Aorta (tissue), 5 donors: ENCODE measurements at places on chromosomes 1 and 21. TPM values are rescaled to one million over a fixed set of nuclear protein-coding genes. Genes with fewer than 3 reads are reported as not detected.

- DNase-seq = no peak
These were observed 24.9 kb upstream of the MAP10 start for GRCh38 chr1:232780354-232780753.

DNA sequence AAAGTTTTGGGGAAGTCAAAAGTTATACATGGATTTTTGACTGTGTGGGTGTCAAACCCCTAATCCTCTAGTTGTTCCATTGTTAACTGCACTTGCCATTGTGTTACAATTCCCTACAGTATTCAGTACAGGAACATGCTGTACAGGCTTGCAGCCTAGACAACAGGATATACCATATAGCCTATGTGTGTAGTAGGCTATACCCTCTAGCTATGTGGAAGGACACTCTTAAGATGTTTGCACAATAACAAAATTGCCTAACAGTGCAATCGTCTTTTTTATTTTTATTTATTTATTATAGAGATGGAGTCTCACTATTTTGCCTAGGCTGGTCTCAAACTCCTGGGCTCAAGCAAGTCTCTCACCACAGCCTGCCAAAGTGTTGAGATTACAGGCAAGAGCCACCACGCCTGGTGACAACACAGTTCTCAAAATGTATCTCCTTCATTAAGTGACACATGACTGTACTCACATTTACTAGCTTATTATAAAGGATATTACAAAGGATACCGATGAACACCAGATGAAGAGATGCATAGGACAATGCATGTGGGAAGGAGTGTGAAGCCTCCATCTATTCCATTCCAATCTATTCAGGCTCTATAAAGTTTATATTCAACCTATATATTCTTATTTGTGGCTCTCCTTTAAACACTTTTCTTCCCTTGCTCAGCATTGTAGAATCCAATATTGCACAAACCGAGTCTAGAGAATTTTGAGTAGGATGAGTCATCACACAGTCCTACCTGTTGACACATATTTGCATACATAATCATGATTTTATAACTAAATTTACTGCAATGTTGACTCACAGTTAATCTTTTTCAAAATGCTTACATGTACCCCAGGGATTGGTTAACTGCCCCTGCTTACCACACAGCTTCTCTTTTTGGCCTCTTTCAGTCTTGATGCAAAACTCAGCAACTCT, 28.4 kb upstream of the CEP350 start:
- no peak for DNase-seq

DNA sequence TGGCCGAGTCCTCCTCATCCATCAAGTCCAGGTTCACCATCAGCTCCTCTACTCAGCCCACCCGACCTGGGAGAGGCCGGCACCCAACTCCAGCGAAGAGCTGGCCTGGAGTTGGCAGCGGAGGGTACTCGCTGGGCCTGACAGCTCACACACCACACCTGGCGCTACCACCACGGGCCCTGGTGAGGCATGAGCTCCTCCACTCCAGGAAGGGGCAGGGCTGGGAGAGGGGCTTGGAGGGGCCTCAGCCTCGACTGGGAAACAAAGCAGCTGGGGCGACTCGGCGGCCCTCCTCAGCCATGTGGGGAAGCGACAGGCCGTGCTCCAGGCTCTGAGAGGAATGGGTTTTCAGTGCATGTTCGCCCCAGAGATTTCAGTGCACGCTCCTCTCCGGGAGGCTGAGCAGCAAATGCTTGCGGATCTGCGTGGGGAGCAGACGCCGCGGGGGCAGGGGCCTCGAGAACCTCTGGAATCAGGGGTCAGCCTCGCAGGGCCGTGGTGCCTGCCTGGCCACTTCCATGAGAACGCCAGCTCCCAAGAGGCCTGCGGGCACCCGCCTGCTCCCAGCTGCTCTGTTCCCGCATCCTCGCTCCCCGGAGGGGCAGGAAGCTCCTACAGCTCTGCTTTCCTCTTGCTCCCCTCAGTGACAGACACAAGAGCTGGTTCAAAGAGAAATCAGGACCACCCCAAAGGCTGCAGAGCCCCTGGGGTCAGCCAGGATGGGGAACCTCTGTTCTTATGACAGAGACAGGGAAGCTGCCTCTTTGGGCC, 18.9 kb upstream of the GPR153 start:
- DNase-seq = no peak

DNA sequence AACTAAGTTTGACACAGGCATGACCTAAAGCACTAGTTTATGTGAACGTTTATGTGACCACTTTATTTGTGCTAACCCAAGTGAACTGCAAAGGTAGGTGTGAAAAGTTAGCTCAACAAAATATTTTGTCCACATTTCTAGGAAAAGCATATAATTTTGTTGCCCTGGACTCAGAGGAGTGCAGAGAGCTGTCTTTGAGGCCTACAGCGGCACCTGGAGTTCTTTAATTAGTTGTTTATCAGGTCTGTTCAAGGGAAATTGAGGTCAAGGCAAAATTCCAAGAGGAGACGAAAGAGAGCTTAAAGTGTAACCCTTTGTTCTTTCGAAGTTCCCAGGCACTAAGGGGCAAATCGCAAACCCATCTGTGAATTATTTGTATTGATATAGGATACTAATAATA, 1.3 kb downstream of the GIPC2 start:
- DNase-seq = no peak

GRCh38 chr1:237769916-237770315, 120.8 kb downstream of the ZP4 start:
- DNase-seq = no peak

- DNase-seq = no peak
These were observed 118.8 kb upstream of the TMPRSS15 start for GRCh38 chr21:18522181-18522972.

- DNase-seq = no peak
These were observed 123.4 kb upstream of the SNX7 start for GRCh38 chr1:98538106-98538505.

DNA sequence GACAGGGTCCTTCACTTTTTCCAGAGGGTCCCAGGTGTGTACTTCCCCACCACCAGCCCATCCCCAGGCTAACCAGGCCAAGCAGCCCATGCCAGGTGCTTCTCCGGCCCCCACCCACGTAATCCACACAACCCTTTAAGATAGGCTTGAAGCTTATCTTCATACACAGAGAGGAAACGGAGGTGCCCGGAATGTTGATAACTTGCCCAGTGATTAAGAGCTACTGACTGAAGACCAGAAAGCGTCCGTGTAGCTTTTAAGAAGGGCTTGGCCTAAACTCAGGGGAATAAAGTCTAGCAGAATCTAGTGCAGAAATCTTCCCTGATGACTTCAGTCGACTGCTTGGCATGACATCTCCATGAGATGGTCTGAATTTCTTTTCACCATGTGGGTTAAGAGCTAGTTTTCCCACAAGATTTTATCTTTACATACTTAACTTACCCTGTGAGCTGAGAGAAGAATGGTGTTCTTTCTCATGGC, 138.7 kb downstream of the GALNT2 start:
- no peak for DNase-seq

GRCh38 chr1:94925004-94925403, 1.9 kb downstream of the CNN3 start:
- no peak for DNase-seq

DNA sequence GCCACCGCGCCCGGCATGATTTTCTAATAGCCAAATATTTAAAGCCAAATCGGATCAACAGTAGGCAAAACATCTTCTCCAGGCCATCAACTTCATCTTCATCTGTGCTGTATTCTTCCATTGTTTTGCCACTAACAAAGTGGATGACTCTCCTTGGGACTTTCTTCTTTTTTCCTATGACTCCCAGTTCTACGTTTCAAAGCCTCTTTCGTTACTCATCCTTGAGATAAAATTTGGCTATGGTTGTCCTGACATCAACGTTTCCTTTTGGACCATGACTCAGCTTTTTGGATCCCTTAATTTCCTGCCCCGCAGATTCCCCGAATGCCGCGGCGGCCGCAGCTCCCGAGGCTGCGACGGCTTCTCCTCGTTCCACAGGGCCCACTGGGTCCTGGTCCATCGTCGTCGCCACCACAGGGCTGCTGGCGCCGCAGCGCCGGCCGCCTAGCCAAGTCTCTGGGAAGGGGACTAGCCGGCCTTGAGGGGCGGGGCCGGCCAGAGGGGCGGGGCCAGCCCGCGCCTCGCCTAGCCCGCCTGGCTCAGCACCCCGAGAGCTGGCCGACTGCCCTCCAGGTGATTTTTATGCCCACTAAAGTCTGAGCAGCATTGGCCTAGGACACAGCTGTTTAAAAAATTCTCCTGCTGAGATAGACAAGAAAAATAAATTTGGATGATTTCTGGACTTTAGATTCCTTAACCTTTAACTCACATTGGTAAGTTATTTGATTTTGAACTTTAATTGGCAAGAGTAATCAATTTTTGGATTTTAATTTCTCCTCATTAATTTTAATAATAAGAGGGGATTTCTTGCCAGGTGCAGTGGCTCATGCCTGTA, 93.9 kb downstream of the ADCY10 start:
- DNase-seq = peak; percentile 92

DNA sequence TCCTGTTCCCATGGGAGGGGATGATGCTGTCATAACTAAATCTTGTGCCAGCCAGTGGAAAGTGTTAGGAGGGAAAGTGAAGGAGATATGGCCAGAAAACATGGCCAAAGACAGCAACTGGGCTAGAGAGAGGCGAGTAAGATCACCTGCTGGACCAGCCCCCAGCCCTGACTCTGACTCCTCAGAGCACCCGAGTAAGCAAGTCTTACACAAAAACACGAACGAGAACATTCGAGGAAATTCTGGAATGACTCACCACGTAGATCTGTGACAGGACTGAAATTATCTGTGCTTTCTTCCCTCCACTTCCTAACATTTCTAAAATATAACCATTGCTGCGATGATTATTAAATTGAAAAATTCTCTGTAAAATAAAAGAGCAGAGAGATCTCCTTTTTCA, 9.2 kb downstream of the ZNF496 start:
- no peak for DNase-seq

DNA sequence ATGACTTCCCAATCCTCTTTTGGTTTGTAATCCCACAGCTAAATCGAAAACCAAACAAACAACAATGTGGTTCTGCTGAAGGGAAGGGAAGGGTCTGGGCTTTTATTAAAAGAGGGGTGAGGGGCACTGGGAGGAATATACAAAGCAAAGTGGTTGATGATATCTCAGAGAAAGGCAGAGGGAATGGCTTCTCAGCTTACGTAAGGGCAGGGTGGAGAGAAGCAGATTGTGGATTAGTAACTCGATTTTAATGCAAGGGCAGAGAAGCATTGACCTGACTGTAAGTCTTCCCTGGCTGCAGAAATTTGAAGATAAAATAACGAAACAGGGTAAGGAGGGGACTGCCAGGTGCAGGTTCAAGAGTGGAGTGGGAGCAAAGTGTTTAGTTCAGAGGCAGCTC, 438.2 kb upstream of the LRRC7 start:
- DNase-seq = no peak

DNA sequence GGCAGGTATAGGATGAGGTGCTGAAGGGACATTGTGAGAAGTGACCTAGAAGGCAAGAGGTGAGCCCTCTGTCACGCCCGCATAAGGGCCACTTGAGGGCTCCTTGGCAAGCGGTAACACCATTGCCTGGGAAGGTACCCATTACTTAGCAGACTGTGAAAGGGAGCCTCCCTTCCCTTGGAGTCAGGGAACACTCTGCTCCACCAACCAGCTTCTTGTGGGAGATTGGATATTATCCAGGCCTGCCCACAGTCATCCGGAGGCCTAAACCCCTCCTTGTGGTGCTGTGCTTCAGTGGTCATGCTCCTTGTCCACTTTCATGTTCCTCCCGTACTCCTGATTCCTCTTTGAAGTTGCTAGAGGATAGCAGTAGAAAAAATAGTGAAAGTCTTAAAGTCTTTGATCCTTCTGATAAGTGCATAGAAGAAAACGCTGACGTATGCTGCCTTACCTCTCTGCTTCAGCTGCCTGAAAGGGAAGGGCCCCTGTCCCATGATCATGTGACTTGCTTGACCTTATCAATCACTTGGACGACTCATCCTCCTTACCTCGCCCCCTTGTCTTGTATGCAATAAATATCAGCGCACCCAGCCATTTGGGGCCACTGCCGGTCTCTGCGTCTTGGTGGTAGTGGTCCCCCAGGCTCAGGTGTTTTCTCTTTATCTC, 16.0 kb downstream of the RBBP4 start:
- DNase-seq = no peak

The ZNHIT6 gene
- total RNA-seq = 19.1 TPM

The TNFSF4 gene
- 4.0 TPM for total RNA-seq

The FLVCR1 gene
- 6.9 TPM for total RNA-seq

The SUSD4 gene
- 0.52 TPM for total RNA-seq
